Stimulated activated CD4-positive, alpha-beta T cell treated with anti-CD3 and anti-CD28 coated beads, Interleukin-15, amount 100 ng/mL, for 1 hour (primary cell): ENCODE measurements at places on chromosomes 7 and 10.

- no peak for DNase-seq
Measured at GRCh38 chr10:72063703-72064391, 24.5 kb downstream of the SPOCK2 start.

DNA sequence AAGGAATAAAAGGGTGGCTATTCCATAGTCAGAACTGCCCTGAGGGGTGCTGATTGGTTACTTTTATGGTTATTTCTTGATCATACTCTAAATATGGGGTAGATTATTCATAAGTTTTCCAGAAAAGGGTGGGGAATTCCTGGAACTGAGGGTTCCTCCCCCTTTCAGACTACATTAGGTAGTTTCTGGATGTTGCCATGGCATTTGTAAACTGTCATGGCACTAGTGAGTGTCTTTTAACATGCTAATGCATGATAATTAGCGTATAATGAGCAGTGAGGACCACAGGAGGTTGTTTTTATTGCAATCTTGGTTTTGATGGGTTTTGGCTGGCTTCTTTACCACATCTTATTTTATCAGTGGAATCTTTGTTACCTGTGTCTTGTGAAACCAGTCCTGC, 26.5 kb upstream of the POT1 start:
- no peak for DNase-seq

DNA sequence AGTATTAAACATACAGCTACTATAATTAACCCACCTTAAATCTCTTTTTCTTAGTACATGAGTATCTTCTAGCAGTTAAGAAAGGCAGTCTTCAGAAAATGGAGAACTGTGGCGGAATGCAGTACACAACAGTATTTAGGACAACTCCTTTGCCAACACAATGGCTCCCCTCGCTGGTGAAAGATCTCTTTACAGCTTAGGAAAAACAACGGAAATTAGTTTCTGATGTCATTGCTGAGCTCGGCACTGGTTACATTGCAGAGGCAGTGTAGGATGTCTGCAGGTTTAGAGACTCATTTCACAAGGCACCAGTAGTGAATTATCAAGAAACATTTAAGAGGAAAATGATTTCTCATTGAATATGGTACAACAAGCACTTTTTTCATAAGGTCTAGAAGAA, 43.4 kb downstream of the GLRX3 start:
- no peak for DNase-seq

- DNase-seq, result no peak
Measured at GRCh38 chr10:4623757-4624420, 202.1 kb upstream of the AKR1E2 start.
